ENCODE measurements at places on chromosomes 7 and 10.

GRCh38 chr10:124994573-124995473 lies 52.9 kb downstream of the ZRANB1 start:
- no peak for DNase-seq

- DNase-seq = no peak
These were observed 32.5 kb downstream of the ERLIN1 start for GRCh38 chr10:100153239-100153825.

GRCh38 chr10:18214691-18215563 lies 74.7 kb downstream of the CACNB2 start:
- peak; percentile 65 for DNase-seq

DNA sequence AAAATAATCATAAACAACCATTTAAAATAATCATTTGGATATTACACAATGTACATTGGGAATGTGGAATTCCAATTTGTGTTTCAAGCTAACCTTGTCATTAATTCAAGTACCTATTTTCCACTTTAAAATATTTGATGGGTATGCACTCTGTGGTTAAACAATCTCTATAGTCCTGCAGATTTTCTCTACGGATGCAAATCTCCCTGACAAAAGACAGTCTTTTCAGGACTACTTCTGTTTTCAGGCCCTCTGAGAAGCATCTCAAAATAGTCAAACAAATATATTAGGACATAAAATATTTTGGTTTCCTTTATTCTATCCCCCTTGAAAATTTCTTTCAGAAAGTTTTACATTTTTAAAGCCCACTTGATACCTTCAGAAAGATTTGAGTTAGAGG lies 735.6 kb upstream of the MBL2 start:
- no peak for DNase-seq

DNA sequence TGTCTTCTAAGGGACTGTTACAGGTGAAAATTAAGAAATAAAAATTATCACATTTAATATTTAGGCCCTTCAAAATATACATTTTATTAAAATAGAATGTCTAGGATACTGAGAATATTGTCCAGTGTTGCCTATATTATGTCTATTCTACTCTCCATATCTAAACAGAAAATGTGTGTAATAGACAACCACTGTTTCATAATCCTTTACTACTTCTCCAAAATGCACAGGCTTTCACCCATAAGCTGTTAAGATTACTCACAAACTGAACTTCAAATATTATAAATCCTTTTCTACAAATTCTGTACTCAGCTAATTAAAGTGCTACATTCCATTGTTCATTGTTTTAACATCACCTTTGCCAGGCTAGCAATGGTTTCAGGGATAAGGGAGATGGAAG lies 56.7 kb upstream of the TFEC start:
- DNase-seq = no peak

DNA sequence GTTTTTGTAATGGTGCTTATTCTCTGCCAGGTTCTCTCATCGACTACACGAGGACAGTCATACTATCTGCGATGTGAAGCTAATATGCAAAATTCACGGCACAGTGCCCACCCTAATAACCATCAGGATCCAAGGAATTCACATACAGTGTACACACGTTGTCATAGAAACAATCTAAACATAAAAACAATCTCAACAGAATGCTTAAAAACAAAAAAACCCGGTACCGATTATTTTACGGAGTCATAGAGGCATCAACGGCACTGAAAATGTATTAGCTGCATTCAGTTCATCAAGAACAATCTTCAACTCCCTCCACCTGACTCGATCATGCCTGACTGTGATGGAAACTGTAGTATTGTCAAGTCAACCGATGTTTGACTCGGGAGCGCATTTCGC lies 628 bp downstream of the MRPS33 start:
- DNase-seq = peak; percentile 21

DNA sequence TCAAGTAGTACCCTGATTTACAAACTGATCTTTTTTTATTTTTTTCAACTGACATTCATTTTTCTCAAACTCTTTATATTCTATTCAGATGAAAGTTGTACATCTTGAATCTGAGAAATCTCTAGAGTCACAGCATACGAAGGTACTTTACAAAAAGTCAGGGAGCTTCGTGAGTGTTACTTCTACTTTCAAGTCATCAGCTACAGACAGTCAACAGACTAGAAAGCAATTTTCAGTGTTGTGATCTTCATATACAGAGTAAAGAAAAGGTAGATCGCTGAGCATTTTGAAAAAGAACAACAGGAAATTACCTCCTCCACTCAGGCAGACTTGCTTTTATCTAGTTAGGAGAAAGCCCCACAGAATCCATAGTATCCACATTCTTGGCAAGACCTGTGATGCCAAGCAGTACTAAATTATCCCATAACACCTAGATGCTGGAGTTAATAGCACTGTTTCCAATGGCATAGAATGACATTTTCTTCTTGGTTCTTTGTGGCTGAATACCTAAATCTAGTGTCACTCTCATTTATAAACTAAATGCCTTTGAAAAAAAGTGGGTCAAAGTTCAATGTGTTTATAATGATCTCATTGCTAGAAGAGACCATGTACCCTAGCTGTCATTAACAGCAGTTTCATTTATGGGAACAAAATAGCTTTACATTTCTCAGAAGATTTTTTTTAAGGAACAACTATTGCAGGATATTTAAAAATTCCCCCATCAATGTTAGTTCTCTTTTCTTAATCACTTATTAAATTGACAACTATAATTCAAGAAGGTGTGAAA lies 12.0 kb upstream of the ZNF800 start:
- no peak for DNase-seq

DNA sequence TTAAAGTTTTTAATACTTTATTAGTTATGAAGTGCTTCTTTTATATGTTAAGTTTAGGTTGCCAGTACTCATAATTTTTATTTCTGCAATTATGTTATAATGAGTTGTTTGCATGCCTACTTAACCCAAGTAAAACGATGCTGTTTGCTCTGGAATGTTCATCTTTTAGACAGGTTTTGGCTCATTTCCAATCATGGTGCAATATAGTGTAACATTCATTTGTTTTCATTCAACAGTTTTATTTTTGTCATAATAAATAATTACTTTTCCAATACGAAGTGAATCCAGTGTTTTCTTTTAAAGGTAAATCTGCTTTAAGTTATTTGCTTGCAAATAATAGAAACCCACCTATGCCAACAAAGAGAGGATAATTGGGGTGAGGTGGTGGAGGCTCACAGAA lies 22.1 kb downstream of the ARL5B start:
- DNase-seq = no peak

- DNase-seq = no peak
These were observed 64.3 kb downstream of the STEAP1B start for GRCh38 chr7:22435720-22436119.

- DNase-seq = no peak
These were observed 33.4 kb upstream of the SH2D4B start for GRCh38 chr10:80504158-80504811.

DNA sequence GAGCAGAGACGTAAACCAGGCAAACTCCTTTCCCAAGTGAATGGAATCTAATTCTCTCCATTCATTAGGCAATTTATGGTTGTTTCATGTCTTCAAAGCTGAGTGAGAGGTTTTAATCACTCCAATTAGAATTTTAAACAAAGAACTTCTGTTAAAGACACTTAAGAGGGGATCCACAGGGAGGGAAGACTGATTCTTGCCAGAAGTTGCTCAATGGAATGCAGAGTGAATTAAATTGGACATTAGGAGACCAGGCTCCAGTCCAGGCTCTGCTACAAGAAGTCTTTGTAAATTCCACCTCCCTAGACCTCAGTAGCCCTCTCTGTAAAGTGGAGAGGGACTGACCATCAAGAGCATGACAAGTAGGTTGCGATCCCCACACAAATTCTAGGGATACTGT lies 130.7 kb upstream of the TMEM72 start:
- no peak for DNase-seq

GRCh38 chr7:17988141-17988540 lies 39.5 kb downstream of the PRPS1L1 start:
- DNase-seq = no peak

GRCh38 chr10:73251683-73252444 lies 580 bp downstream of the MRPS16 start:
- no peak for DNase-seq

DNA sequence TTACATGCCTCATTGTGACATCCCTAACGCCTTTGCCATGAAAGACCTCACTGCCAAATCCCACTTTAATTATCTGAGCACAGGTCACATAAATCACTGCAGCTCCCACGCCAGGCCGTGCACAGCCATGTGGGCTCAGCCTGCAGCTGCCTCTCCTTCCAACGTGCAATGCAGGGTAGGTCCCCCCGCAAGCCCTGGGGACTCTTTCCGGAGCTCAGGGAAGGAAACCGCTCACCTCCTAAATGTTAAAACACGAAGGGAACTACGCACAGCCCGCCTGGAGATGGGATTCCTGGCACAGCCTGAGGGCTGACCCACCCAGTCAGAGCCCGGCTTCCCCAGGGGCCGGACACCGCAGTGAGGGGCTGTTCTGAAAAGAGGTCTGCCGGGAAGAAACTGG lies 128.0 kb downstream of the MAD1L1 start:
- peak; percentile 24 for DNase-seq

DNA sequence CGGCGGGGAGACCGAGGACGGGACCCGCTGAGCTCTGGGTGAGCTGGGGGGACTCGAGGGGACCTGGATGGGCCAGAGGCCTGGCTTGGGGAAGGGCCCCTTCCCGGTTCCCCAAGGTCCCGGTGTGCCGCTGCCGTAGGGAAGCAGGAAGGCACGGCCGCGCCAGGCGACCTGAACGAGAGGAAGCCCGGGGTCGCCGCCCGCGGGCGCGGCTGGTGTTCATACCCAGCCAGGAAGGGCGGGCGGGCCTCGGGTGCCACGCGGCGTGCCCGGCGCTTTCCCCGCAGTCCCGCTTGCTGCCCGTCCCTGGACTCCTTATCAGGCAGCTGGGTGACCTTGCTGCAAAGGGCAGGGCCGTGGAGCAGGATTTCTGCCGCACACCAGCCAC lies 38.0 kb downstream of the ZNF777 start:
- no peak for DNase-seq

DNA sequence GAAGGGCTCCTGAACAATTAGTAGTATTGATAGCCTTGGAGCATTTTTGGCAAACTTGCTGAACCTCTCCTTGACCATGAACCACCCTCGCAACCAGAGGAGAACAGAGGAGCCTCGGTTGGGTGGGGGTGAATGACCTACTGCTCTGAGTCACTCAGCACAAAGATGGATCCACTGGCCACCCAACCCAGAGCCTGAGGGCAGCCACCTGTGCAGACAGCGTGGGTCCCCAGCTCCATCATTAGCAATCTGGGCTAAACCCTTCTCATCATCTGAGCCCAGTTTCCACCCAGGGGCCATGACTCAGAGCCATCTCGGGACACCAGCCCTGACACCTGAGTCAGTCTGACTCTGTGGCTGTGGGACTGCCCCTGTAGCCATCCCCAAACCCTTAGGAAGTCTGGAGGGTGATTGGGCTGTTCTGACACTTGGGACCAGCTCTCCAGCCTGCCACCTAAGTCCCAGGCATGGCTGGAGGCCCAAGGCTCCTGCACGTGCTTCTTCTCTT lies 171.8 kb upstream of the GPR26 start:
- no peak for DNase-seq

- DNase-seq = no peak
These were observed 695 bp downstream of the FAM237B start for GRCh38 chr7:90320418-90320800.

- no peak for DNase-seq
These were observed 571 bp upstream of the PRKAR2B start for GRCh38 chr7:107043921-107044346.

DNA sequence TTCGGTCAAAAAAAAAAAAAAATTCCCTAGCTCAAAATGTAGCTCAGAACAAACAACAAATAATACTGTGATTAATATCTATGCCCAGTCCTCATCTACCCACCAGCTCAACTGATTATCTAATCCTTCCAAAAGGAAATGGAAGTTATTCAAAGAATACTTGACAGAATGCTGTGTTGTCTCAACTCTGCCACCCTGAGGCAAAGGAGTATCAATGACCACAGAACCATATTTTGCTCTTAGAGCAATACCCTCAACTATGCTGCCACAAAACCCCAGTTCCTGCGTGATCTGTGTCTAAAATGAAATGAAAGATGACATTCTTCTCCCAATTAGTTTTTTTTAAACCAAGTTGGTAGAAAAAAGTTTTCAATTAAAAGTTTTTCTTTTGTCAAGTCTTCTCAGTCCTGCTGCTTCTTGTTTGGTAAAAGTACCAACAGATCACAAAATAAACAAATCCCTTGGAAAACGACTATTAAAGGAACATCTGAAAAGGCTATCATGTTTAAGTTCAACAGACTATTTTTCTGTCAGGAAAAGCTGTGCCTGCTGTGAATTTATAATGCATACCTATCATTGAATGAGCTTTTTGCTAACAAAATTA lies 21.6 kb downstream of the RBM28 start:
- DNase-seq = peak; percentile 24

- peak; percentile 82 for DNase-seq
These were observed 210.1 kb downstream of the TNS3 start for GRCh38 chr7:47371733-47372368.

DNA sequence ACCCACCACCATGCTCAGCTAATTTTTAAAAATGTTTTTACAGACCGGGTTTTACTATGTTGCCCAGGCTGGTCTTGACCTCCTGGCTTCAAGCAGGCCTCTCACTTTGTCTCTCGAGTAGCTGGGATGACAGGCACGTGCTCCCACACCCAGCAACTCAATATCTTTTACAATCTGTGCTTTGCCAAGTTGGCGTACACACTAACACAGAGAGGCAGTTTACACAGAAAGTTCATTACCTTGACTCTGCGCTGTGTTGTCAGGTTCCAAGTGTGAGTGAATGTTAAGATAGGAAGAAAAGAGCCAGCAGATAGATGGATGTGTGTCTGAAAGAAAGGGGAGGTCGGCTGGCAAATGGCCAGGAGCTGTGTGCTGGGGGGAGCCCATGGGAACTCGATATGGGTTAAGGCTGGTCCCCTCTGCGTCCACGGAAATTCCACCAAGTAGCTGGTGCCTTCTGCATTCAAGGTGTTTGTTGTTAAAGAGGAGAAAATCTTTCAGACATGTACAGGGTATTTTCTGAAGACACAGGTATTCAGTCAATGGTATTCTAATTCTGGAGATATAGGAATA lies 299.8 kb downstream of the CAMK1D start:
- DNase-seq = no peak

DNA sequence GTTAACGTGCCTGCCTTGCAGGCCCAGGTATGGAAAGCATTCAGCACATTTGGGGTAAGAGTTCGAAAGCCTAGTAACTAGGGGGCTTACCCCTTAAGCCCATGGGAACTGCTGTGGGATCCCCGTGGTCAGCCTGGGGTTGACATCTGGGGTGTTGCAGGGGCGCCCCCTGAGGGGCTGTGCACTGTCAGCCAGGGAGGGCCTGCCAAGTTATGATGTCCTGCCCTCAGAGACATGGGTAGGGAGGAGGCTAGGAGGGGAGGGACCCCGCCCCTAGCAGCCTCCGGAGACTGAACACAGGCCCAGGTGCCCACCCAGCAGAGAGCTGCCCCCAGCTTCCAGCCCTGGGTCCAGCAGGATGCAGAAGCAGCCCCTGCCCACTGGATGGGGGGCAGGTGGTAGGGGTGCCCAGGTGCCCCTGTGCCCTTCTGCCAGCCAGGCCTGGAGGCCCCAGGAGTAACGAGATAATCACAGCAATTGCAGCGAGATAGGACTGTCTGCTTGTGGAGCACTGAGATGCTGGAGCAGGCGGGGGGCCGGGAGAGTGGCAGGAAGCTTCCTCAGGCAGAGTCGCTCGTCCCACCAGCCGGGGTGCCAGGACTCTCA lies 153.3 kb downstream of the UBE2H start:
- no peak for DNase-seq

GRCh38 chr10:73899423-73899822 lies 11.5 kb upstream of the PLAU start:
- DNase-seq = no peak

GRCh38 chr7:101782896-101783295 lies 34.5 kb upstream of the CUX1 start:
- DNase-seq = no peak

- DNase-seq = no peak
These were observed 186.0 kb upstream of the AKR1E2 start for GRCh38 chr10:4639960-4640359.

Data from HAP-1 (cell line).